ENCODE measurements at places on chromosomes 7 and 10.

DNA sequence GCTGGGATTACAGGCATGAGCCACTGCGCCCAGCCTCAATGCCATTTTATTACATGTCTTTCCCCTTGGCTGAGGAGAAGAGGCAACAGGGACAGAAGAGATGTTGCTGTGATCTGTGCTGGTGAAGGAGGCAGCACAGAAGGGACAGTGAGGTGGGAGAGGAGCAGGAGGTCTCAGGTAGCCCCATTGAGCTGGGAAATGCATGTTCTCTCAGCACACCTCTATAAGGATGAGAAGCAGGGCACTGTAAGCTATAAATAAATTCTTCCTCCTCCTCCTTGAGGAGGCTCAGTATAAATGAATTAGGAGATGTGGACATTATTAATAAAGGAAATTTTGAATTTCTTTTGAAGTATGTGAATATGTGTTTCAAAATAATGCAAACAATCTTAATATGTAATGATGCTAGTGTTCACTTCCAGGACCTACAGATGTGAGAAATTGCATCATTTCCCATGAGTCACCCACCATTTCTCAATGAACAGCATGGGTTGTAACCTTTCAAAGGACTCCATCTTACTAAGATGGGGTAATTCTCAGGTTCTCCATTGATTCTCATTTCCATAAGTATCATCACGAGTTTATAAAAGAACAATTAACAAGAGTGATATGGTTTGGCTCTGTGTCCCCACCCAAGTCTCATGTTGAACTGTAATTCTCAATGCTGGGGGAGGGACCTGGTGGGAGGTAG, 88.9 kb upstream of the ODAD2 start:
- DNase-seq = no peak

- no peak for DNase-seq
These were observed 23.6 kb downstream of the FKBP6 start for GRCh38 chr7:73351447-73352167.

GRCh38 chr10:118500477-118501104, 94.9 kb downstream of the PRLHR start:
- DNase-seq = no peak

- DNase-seq = no peak
These were observed 21.6 kb downstream of the SEMA3D start for GRCh38 chr7:85165263-85165662.

- DNase-seq = no peak
These were observed 466.9 kb downstream of the PHTF2 start for GRCh38 chr7:78265486-78265885.

GRCh38 chr7:17948526-17949238, 8.4 kb upstream of the SNX13 start:
- no peak for DNase-seq

GRCh38 chr7:12737373-12737772, 49.9 kb downstream of the ARL4A start:
- no peak for DNase-seq

DNA sequence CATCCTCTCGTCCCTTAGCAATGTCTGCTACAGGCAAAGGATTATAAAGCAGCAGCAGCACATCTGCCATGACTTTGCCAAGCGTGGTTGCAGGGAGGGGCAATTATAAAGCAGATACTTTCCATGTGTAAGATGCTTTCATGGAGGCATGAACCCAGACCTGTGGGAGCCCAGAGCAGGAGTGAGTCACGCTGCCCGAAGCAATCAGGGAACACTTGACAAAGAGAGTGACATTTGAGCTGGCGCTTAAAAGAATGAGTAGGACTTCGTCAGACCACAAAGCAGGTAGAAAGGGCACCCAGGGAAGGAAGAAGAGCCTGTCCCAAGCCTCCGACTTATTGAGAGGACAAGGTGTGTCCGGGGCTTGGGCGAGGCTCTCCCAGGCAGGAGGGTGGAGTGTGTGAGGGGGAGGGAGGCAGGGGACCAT, 147.2 kb downstream of the MYOF start:
- no peak for DNase-seq

DNA sequence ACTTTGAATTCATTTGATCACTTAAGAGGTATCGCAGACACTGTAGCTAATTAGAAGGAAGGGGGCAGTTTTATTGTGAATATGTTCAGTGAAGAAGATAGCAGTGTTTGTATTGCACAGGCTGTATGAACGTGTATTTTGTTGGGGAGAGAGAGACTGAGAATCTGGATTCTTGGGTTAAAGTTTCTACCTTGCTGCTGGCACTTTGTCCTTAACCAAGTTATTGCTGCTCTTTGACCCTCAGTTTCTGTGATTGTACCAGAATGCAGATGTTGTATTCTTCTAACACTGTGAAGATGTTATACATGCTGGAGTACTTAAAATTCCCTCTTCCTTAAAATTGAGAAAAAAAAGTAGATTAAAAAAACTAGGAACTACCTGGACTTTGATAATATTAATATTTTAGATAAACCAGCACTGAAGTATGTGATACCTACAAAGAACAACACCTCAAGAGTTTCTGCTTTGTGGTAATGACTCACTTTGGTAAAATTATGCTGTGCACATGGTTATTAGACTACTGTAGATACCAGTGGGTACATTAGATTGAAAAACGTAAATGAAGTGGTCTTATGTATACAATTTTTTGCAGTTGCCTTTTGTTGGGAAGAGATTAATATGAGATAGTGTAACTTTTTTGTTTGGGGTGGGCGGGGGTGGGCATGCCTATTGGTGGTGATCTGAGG, 321.3 kb downstream of the AUTS2 start:
- DNase-seq = no peak

- no peak for DNase-seq
These were observed 19.8 kb upstream of the TSPAN12 start for GRCh38 chr7:120877701-120878100.

- DNase-seq = no peak
These were observed 631.7 kb upstream of the MGMT start for GRCh38 chr10:128835361-128835760.

GRCh38 chr7:55174856-55175255, 156.0 kb downstream of the EGFR start:
- DNase-seq = no peak

DNA sequence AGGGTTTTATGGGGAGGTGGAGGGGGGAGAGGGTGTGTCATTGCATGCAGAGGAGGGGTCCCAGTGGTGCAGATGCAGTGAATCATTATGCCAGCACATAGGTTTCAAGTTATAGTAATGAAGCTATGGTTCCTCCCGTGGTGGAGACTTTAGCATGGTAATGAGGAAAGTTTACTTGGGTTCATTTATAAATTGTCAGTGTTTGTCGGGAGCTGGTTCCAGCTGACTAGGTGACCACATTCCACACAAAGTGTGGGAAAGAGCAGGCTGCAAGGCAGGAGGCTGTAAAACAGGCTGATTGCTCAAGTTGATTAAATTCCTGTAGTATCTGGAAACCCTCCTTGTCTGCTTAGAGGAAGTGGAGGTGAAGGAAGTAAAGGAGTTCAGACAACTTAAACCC, 78.9 kb downstream of the SRI start:
- no peak for DNase-seq

DNA sequence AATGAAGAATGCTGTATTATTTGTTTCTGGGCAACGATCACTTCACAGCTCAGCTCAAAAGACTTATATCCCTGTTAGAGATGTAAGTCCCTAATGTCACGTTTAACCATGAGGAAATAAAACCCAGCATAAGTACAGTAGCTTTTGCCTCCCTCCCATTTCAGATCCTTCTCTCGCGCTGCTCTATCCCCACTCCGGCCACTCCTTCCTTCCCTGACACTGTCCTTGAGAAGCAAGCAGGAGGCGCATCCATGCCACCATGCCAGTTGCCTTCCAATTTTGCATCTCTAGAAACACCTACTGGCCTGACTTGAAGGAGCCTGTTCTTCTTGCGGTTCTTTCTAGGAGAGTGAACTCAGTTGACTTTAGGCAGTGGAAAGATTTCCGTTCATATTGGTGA, 1.2 kb downstream of the FAM180A start:
- DNase-seq = no peak

- no peak for DNase-seq
These were observed 82.0 kb downstream of the FOXL3 start for GRCh38 chr7:371779-372545.

DNA sequence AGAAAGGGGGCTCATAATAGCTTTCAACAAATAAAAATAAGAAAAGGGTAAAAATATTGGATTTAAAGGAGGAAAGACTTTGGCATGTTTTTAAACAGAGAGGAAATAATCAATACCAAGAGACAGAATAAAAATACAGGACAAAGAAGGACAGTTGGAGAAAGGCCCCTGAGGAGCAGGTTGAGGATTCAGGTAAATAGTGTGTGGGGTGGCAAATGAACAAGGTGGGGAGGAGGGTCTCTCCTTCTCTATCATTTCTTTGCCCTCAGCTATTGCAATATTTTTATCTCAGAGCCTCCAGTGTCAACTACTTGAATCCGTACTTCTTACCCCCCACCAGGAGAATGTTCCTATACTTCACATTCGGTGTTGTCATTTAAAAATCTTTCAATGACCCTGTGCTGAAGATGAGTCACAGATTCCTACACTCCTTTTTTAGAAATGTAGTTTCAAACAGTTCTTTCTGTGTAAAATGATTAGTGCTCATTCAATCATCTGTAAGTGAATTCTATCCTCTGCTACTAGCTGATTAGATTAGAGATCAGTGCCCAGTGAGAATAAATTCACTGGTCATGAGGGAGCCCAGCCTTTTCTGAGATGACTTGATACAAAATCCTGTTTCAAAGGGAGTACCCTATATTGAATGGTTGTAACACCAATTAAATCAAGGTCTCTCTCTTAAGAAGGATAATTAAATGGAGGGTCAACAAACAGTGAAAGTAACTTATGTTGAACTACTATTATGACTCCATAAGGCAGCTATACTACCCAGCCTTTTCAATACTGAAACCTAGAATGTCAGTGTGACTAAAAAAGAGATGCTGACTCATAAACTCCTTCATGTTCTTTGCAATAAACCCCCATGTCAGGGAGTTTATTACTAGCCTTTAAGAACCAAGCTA, 50.4 kb upstream of the WNT16 start:
- DNase-seq = no peak

DNA sequence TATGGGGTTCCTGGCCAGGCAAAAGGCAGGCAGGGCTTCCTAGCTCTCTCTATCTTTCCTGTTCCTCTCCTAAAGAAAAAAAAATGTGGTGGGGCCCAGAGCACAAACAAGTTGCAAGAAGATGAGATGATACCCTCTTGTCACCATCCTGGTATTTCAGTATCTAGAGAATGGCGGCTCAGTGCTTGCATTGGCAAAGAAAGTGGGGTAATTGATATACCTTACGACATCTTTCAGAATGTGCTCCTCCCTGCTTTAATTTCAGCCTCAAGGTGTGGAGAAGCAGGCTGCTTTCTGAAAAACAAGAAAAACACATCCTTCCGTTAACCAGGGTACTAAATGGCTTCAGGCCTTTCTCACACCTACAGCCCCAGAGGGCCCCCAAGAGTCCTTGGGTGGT, 34.5 kb upstream of the CUX1 start:
- DNase-seq = no peak

DNA sequence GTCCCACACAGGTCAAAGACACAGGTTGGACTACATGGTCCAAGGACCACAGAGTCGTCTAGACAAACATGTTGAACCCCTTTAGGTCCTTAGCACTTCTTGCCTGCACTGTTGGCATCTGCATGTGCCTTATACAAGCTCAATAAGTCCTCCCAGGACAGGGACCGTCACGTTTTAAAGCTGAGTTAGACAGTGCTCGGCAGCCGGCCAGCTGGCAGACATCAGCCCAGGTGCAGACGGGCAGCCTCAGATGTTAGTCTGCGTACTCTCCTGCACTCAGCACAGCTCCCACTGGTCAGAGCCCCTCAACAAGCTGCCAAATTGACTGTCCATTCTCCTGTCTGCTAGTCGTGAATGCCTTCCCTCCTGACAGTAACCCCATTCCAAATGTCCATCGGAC, 34.9 kb downstream of the PARP12 start:
- no peak for DNase-seq

DNA sequence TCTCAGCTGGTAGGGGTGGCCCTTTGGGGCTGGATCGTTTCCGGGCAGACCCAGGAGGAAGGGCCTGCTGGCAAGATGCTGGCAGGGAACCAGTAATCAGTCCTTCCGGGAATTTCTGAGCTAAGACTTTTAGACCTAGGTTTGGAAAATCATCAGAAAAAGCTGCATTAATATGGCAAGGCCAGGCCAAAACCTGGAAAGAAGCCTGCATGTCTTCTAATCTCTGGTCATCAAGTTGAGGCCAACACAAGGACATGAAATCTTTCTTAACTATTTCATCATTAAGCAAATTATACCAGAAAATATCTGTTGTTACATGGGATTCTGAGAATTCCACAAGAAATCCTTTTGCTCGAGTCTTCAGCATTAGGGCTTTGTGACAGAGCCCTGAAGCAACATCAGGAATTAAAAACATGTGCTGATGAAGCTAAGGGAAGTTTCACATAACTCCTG, 19.9 kb downstream of the CPA1 start:
- no peak for DNase-seq

DNA sequence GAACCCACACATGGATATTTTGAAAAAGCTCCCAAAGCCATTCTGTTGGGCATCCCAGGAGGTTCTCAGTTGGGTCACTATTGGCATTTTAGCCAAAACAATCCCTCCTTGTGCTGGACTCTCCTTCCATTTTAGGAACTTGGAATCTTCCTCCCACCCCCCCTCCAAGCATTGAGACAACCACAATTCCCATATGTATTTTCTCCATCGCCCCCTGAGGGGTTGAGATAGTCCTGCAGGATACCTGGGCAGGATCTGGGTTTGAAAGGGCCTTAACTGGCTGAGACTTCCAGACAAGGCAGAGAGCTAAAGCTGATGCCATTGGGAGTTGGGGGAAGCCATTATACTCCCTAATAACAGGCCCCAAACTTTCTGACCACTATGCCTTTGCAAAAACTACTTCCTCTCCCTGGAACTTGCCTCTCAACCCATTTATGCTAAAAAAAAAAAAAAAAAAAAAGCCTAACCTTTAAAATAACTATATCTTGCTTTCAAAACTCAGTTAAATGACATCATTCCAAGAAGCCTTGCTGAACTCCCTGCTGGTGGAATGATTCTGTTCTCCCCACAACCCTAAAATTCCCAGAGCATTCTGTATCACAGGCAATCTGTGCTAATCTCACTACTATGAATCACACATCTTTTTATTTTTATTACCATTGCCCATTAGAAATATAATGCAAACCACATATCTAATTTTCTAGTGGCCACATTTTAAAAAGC, 77.5 kb upstream of the PDE1C start:
- no peak for DNase-seq

Data from activated naive CD8-positive, alpha-beta T cell treated with anti-CD3 and anti-CD28 coated beads, Interleukin-2, amount 50 U/mL, for 16 hours (primary cell).